ENCODE measurements at places on chromosomes 1 and 21.

- DNase-seq: no peak
Measured at GRCh38 chr1:22806584-22806983, 95.9 kb downstream of the EPHB2 start.

GRCh38 chr1:61851849-61852669, 109.8 kb downstream of the PATJ start:
- no peak for DNase-seq

DNA sequence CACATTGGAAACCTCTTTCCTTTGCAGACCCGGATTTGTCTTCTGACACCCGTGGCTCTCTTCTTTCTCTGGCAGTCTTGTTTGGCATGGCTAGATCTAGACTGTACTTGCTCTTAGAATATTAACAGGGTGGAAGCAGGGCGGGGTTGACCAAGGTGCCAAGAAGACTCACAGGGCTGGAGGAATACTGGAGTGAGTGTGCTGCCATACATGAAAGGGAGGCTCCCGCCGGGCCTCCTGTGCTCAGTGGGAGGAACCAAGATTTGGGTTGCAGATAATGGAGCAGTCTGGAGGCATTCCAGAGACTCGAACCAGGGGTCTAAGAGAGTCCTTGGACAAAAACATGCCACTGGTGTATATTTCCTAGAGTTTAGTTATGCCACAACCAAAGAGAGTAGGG, 27.6 kb upstream of the SNX27 start:
- DNase-seq: no peak

DNA sequence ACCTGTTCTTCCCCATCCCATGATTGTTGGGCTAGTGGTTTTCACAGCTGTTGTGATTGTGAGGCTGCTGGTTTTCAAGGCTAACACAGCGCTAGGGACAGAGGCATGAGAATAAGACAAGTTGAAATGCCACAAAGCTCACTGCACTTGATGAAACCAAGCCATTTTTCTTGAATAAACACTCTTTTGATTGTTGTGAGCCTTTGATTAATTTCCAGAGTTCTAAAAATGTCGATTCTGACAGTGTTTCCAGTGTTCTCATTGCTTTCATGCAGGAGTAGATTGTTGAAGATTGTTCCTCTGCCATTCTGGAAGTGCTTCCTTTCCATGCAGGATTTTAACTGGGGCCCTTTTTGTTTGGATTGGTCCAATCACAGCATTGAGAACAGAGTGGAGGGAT, 134.9 kb upstream of the GRIK3 start:
- DNase-seq: no peak

DNA sequence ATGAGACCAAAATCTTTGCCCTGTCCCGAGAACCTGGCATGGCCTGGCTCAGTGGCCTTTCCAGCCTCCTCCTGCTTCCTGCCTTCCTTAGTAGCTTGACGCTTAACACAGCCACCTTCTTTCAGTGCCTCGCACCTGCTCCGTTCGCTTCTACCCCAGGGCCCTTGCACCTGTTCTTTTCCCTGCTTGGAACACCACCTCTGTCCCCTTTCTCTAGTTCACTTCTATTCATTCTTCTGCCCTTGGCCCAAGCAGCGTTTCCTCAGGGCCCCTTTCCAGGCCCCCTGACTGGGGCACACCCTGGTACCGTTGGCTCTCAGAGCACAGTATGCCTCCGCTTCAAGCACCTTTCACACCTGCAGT, 9.0 kb upstream of the HTR6 start:
- DNase-seq: no peak

DNA sequence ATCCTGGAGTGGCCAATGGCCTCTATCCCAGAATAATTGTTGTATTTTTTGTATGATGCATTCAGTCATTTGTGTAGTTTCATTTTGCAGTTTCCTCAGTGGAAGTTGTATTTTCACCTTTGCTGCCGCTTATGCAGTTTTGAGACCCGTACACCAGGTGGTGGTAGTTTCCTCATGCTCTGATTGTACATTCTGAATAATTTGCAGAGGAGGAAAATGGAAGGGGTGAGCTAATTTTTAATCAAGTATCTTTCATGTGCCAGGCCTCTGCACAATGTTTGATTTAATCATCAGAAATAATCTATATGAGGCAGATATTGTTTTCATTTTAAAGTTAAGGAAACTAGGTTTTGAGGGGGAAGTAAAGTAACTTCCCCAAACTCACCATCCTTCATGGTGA, 29.5 kb downstream of the HLX start:
- no peak for DNase-seq

GRCh38 chr1:172837816-172838679, 179.1 kb downstream of the FASLG start:
- peak; percentile 14 for DNase-seq

- peak; percentile 82 for DNase-seq
Measured at GRCh38 chr1:39408641-39409054, 82.8 kb upstream of the BMP8A start.

DNA sequence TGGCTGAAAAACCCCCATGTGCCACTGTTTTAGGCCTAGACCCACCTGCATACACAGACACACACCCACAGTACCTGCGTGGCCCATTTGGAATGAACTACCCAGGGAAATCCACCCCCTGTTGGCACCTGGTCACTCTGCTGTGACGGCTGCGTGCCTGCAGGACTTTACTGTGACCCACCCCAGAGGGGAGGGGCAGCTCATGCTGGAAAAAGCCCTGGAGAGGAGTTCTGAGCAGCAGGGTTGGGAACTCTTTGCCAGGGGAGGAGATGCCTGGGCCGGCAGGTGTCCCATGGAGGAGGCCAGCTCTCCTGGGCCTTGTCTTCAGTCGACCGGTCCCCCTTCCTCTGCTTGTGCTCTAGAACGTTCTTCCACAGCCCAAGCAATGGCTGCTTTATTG, 87.3 kb upstream of the CSF3R start:
- DNase-seq: no peak

GRCh38 chr1:244583358-244583982, 69.5 kb upstream of the DESI2 start:
- no peak for DNase-seq

DNA sequence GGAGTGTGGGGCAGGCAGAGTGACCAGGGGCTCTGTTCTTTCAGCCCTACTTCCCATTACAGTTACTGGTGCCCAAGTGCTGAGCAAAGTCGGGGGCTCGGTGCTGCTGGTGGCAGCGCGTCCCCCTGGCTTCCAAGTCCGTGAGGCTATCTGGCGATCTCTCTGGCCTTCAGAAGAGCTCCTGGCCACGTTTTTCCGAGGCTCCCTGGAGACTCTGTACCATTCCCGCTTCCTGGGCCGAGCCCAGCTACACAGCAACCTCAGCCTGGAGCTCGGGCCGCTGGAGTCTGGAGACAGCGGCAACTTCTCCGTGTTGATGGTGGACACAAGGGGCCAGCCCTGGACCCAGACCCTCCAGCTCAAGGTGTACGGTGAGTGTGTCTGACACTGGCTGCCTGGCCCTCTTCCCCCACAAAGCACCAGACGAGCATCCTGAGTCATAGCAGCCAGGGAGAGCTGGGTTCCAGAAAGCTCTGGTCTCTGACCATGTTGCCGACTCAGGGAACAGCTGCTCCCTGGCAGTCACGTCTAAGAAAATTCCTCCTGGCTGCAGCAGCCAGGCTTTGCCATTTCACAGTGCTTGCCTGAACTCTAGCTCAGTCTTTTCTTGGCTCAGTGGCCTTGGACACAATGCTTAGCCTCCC, 3.3 kb downstream of the SLAMF8 start:
- no peak for DNase-seq

DNA sequence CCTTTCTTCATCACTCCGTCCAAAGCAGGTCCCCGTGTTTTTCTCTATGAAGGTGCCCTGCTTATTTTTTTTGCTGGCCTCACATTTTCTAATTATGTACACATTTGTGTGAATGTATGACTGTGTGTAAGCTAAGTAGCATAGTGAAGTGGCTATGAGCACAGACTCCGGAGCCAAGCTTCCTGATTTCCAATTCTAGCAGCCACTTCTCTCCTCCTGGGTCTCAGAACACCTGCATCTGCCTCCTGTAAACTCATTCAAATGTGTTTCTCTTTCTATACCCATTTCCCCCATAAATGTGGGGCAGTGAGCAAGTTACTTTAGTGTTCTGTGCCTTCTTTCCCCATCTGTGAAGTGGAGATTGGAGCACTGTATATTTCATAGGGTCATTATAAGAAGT, 2.1 kb downstream of the SLAMF6 start:
- no peak for DNase-seq

DNA sequence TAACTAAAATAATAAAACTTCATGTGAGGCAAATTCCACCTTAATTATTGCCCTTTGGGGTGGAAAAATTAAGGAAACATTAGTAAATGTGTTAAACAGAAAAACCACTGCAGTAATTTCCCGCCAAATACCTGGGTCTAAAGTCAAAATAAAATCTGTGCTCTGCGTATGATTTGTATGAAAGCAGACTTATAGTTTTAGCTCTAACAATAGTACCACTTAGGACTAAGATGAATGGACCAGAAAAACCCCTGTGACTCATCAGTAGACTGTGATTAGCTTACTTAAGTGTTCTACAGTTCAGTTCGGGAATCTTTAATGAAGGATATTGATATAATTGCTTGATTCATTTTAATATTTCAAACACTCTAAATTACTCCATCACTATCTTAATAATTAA, 23.3 kb upstream of the C1orf105 start:
- DNase-seq: no peak

DNA sequence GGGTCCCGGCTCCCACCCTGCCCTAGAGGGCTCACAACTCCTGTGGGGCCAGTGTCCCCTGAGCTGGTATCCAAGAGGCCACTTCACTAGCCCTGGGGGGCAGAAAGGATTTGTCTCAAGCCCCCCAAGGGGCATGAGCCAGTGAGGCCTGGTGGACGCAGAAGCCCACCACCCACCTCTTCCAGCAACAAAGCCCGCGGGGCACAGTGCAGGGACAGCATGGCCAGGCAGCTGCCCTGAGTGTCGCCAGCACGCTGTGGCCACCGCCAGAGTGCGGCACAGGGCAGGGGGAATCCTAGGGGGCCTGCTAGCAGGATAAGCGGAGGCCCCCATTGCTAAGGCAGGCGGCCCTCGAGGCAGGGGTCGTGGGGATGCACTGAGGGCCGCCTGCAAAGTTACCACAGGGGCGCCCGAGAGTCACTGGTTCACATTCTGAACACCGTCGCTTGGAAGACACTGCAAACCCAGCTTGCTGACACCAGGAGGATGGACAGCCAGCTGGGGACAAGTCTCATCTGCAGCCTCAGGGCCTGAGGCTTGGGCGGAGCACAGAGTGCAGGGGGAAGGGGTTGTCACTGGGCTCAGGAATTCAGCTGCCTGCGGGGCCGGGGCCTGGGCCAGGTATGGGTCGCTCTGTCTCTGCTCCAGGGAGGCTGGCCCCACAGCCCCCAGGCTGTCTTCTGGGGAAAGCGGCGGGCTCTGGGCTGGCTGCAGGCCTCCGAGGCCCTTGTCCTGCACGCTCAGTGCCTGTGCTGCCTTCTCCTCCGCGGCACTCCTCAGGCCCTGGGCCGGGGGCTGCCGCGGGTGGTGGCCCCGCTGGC, 26.8 kb downstream of the SLC19A1 start:
- no peak for DNase-seq

- no peak for DNase-seq
Measured at GRCh38 chr1:39184354-39184818, 20.1 kb upstream of the MACF1 start.

GRCh38 chr1:234962340-234962989, 166.2 kb downstream of the TOMM20 start:
- DNase-seq: no peak

DNA sequence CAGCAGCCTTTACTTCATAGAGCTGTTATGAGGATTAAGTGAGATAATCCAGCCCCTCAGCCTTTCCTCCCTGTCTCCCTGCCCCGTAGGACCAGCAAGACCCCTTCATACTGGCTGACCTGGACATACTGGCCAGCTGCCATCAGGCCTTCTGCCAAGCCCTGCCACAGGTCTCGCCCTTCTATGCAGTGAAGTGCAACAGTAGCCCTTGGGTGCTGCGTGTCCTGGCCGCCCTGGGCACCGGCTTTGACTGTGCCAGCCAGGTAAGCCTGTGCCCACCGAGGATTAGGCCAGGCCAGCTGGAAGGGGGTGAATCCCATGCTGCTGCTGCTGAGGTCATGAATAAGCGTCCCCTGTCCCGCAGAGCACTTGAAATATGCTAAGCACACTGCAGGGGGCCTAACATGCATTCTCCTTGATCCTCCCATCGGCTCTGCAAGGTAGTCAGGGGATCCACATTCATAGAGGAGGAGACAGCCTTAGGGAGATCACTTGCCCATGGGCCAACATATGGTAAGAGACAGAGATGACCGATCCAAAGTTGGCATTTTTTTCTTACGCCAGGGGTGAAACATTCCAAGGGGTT, 73.3 kb upstream of the TINAGL1 start:
- no peak for DNase-seq

DNA sequence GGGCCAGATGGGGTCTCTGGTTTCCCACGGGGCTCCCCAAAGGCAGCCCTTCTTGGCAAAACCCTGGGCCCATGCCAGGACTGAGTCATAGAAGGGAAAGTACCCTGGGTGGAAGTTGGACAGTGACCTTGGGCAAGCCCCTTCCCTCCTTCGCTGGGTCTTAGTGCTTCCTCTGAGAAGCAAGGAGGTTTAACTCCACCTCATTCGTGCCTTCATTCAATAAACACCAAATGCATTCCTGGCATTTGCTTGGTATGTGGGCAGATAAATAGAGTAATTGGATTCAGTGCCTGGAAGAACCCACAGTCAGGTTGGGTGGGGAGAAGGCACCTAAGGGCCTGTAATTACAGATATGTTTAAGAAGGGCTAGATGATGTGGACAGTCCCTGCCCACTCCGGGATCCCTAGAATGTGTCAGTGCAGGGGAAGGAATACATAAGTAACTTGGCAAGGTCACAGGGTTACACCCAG, 36.3 kb upstream of the CITED4 start:
- DNase-seq: no peak

DNA sequence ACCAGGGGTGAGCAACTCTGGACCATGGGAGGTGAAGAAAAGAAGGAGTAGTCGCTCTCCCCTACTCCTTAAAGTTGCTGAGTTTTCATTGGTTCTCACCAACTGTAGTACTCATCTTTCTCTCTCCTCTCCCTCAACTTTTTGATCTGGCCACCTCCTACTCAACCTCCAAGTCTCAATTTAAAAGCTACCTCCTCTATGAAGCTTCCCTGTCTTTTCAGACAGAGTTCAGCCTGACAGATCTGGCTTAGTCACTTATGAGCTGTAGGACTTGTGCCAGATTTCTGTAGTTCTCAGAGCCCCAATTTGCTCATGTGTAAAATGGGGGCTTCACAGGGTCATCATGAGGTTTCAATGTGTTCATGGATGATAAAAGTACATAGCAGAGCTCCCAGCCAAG, 34.5 kb upstream of the HTR1D start:
- DNase-seq: no peak

- no peak for DNase-seq
Measured at GRCh38 chr1:164633997-164634396, 75.0 kb downstream of the PBX1 start.

GRCh38 chr1:220697326-220697725, 7.2 kb downstream of the C1orf115 start:
- no peak for DNase-seq

DNA sequence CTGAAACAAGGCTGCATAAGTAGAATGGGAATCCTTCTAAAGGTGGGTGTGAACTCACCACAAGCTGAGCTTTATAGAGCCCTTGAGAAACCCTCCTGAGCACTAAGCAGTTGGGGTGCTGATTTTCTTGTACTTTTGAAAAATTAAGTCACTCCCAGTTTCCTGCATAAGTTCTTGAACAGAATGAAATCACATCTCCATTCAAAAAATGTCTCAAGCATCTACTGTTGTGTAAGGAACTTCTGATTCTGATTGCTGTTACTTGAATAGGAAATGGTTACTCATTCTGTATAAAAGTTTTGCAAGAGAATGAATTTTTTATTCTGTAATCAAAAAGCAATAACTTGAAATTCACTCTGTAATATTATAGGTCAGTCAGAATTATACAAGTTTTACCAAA, 50.8 kb upstream of the WNT2B start:
- no peak for DNase-seq
